Activated B cell treated with CpG ODN at 0.5 μM for 24 hours (primary cell): ENCODE measurements at places on chromosomes 16 and 17. TPM values are rescaled to one million over a fixed set of nuclear protein-coding genes. Genes with fewer than 3 reads are reported as not detected.

DNA sequence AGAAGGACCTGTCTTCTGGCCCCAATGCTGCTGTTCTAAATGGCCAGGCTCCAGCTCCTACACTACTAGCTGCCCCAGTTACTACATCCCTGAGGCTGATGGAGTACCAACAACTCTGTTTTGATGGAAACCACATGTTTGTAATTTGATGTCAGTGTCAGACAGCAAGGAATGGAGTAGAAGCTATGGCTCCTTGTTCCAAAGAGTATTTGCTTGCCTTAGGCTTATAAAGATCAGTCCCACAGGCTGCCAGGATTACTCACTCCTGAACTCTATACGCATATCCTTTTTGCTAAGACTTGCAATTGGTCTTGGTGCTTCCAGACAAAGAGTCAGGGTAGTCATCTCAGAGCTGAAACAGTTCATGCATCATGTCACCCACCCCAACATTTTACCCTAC is 139.6 kb downstream of the HS3ST3A1 start:
- DNase-seq, result no peak

DNA sequence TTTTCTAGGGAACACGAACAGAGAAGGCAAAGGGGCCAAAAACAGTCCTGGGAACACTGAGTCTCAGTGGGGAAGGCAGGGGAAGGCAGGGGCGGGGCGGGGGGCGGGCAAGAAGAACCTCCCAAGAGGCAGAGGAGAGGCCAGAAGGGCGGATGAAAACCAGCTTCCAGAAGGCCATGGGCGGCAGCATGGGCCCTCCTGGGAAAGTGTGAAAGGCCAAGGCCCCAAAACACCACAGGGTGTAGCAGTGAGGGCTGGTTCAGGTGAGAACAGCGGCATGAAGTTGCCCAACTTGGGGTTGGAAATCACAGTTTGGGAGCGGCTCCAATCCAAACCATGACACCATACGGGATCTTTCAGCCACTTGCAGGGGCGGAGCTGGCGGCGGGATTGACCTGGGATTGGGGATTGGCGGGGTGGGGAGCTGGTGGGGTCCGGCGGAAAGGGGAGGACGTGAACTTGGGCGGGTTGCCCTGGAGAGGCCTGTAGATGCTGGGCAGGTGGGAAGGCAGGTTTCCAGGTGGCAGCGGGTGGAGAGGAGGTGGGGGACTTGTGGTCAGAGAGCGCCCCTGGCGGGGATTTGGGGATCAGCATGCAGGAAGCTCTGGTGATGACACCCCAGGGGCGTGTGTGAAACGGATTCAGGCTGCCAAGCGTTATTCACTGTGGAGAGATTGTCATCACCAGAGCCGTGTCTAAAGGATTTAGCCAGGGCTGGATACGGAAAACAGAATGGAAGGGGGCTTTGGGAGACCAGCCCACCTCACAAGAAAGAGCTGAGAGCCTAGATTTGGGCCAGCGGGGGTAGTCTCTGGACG is 80.9 kb downstream of the ARHGAP23 start:
- peak; percentile 54 for DNase-seq

GRCh38 chr17:16915752-16916556 is 56.0 kb downstream of the TNFRSF13B start:
- peak; percentile 48 for DNase-seq

- no peak for DNase-seq
Measured at GRCh38 chr16:253833-254232, 19.2 kb downstream of the FAM234A start.

- peak; percentile 79 for DNase-seq
Measured at GRCh38 chr17:58487589-58488427, at the start of gene HSF5. Gene HSF5, minus strand, starts transcription at chr17:58488408. Its CDS starts 134 bp downstream, at chr17:58488274.

- no peak for DNase-seq
Measured at GRCh38 chr16:15954814-15955151, 5.4 kb downstream of the ABCC1 start.

DNA sequence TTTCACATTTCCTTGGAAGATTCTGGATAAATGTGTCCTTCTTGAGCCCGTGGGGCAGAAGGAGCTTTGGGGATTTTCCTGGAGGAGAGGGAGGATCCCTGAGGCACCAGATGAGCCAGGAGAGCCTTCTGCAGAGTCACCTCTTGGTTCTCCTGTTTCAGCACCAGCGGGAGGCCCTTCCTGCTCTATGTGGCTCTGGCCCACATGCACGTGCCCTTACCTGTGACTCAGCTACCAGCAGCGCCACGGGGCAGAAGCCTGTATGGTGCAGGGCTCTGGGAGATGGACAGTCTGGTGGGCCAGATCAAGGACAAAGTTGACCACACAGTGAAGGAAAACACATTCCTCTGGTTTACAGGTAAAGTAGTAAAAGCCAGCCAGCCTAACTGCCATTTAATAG is 77.1 kb downstream of the ARSG start:
- no peak for DNase-seq

DNA sequence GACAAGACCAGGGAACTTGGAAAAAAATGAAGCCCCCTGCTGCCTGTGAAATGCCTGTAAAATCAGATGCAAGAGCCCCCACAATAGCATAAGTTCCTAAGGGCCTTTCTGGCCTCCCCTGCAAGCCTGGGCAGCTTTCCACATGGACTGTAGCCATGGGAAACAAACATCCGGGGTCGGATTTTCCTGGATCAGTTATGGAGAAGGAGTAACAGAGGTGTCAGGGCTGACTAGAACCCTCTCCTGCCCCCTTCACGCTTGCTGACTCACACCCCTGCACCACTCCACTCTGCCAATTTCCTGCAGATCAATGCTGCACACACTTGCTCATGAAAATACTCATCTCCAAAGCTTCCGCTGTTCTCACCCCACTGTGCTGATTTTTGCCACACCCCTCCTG is 258.6 kb downstream of the CBLN1 start:
- no peak for DNase-seq

- DNase-seq, result no peak
Measured at GRCh38 chr17:76276461-76277299, 11.5 kb downstream of the UBALD2 start.

Gene PTGES3L
- total RNA-seq, result 1.4 and 2.0 TPM in 2 replicates

Gene FHOD1
- total RNA-seq, result 45.5 and 50.4 TPM in 2 replicates

Gene MEOX1
- total RNA-seq, result not detected in 2 replicates

Gene KRTAP1-1
- total RNA-seq, result not detected in 2 replicates
